Stimulated activated CD4-positive, alpha-beta T cell treated with anti-CD3 and anti-CD28 coated beads, Interleukin-4, amount 100 ng/mL, for 24 hours (primary cell): ENCODE measurements at places on chromosomes 3 and 15.

DNA sequence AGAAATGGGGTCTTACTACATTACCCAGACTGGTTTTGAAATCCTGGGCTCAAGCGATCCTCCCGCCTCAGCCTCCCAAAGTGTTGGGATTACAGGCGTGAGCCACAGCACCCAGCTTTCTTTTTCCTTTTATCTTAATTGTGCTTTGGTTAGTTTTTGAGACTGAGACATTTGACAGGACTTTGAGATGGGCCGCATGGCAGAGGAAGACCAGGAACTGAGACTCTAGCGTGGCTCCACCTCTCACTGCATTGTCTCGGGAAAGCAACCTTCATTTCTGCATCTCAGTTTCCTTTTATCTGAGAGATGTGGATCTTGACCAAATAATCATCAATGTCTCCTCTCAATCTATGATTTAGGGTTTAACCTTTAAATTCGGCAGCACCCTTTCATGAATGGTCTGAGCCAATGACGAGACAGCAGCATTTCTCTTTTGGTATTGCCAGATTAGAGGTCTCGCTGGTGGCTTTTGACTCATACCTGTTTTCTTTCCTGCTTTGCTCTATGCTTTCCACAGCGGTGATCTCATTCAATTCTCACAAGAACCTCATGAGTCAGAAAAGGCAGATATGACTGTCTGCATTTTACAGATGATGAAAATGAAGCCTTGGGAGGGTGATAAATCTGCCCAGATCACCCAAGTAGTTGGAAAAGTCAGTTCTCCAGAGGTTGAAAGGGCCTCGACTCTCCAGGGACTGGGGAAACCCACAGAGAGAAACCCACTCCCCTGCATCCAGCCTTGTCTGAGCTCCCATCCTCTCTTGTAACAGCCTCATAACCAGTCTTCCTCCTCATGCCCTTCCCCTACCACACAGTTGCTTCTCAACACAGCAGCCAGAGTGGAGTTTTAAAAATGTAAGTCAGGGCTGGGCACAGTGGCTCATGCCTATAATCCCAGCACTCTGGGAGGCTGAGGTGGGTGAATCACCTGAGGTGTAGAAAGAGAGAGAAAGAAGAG is 84.8 kb upstream of the FOXB1 start:
- DNase-seq: peak; percentile 68

- no peak for DNase-seq
These were observed 68.0 kb downstream of the GMPS start for GRCh38 chr3:155938409-155938808.

GRCh38 chr3:9400616-9401015 is 3.2 kb downstream of the SETD5 start:
- DNase-seq: no peak

DNA sequence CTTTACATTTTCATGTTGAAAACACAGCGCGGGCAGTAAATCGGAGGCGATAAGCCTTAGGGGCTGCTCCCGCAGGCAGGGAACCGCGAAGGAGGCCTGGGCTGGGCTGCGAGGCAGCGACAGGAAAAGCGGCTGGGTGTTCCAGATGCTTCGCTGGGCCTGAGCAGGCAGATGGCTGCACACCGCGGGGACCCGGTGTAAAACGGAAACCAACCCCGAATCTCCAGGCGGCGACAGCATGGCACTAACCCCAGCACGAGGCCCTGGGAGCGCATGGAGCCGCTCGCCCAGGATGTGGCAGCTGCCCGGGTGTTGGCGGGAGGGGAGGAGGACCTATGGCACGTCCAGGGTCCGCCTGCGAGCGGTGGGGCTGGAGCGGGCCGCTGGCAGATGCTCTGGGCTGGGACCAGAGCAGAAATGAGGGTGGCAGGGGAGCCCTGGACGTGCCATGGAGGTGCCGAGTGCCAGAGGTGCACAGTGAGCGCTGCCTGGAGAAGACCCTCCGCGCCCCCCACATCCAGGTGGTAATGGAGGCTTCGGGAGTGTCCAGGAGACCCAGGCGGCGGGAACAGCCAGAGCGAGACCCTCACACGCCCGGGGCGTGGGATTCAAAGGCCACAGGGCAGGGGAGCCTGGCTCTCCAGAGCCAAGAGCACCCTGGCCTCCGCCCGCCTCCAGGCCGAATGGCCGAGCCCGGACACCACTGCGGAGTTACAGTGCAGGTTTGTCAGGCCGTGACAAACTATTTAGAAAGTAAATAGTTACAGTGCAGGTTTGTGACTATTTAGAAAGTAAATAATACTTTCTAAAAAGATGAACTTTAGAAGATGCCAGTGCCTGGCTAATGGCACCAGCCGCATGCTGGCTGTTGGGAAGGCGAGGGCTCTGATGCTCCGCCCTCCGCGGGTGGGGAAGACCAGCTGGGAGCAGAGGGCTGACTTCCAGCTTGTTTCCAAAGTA is 293.6 kb downstream of the OCA2 start:
- DNase-seq: no peak

DNA sequence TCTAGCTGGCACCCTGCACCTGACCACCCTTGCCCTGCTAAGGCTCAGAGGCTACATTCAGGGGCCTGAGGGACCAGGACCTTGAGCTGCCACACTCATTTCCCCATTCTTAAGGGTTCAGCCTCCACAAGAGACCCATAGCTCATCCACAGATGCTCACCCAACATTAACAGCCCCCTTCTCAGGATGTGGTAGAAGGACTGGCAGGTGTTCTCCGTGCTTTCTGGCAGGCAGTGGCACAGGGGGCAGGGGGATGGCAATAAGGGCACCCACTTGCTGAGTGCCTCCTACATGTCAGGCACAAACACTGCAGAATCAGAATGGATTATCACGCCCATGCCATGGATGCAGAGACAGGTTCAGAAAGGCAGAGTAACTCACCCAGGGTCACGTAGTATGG is 9.4 kb downstream of the MAPKAPK3 start:
- no peak for DNase-seq

DNA sequence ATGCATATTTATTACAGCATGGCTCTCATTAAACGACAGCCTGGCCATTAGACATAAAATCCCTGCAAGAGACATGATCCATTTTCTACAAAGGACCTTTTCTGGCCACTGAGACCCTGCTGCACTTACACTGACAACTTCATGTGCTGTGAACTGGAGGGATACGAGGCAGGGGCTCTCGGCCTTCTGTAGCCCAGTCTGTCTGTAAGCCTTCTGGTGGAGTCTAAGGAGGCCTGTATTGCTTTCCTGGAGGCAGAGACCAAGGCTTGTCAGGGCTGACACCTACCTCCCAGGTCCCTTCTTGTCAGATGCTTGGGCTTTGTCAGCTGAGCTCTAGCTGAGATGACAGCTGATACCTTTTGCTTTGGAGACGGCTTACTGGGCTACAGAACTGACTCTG is 776.9 kb upstream of the ARPP21 start:
- DNase-seq: no peak

DNA sequence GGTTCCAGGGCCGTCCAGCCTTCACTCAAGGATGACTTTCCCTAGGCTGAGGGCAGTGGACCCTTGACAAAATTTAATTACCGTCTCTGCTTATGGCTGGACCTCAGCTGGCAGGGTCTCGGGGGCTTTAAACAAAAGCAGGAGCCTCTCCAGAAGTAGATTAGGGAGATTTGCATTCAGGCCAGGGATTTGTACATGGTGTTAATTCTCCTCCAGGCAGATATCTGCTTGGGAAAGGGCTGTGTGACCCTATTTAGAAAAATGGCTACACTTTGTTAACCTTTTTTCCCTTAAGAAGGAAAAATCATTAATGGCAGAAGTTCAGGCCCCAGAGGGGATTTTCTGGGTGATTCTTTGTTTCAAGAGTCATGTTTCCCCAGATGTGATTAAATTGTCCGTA is 329.1 kb upstream of the C2CD4B start:
- DNase-seq: no peak

- no peak for DNase-seq
These were observed 141.7 kb downstream of the TIGIT start for GRCh38 chr3:114435386-114436115.
